CD4-positive, alpha-beta T cell treated with Interleukin-15 for 4 hours (primary cell): ENCODE measurements at places on chromosomes 3 and 15.

DNA sequence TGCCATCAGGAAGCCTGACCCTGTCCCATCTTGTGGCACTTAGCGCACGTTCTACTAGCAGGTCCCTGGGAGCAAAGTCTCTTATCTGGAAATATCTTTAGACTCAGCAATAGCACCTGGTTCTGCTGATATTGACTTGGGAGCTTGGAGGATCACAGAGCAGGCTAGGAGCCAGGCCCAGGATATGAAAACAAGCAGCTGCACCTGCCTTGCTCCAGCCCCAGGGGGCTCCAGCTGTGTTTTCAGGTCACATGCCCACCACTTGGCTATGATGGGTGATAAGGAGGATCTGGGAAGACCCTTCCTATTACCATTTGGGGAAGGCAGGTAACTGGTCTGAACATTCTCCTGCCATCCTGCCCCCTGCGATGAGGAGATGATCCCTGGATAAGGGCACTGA is 87.8 kb downstream of the C3orf70 start:
- no peak for DNase-seq

GRCh38 chr3:38644016-38644661 is 5.3 kb downstream of the SCN5A start:
- DNase-seq: no peak

GRCh38 chr15:99511866-99512661 is 53.7 kb upstream of the MEF2A start:
- no peak for DNase-seq

DNA sequence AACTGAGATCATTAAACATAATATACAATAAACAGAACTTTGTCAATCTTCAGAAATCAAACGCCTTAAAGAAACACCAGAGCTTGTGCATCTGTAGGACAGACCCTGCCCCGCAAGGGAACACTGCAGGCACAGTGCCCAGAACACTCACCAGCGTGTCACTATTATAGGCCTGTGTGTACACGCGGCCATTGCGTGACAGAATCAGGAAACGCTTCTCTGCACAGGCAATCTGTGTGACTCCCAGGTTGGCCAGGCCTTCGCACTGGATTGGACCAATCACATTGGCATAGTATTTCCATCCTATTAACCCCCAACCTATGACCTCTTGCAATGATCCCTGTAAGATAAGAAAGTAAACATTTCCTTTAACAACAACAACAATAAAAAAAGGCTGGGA is 52.9 kb downstream of the HERC2 start:
- DNase-seq: no peak

DNA sequence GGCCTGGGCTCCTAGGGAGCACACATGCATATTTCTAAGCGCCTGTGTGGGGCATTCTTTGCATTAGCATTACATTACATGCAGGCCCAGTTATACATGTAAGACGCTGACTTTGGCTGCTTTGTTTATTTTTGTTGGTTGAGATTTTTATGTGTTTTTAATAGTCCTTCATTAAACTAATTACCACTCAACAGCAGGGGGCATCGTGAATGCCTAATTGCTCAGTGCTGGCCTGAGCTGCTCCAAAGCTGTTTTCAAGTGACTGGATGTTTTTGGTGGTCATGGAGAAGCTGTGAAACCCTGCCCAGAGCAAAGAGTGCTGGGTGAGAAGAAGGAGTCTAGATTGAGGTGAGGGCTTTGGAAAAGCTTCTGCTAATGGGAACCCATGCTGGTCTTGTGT is 41.5 kb downstream of the GPD1L start:
- no peak for DNase-seq

- DNase-seq: no peak
Observed at GRCh38 chr3:16012086-16012485, 162.4 kb upstream of the GALNT15 start.

- no peak for DNase-seq
Observed at GRCh38 chr3:86984271-86984670, 6.7 kb downstream of the VGLL3 start.

GRCh38 chr3:194003114-194004057 is 132.6 kb upstream of the HES1 start:
- DNase-seq: no peak

- no peak for DNase-seq
Observed at GRCh38 chr15:50190166-50190570, 8.2 kb downstream of the SLC27A2 start.

GRCh38 chr3:126678693-126679317 is 23.9 kb upstream of the TXNRD3 start:
- DNase-seq: no peak

- no peak for DNase-seq
Observed at GRCh38 chr15:69253156-69253555, 45.6 kb upstream of the PAQR5 start.

GRCh38 chr15:52113708-52114107 is 1.1 kb upstream of the BCL2L10 start:
- no peak for DNase-seq

GRCh38 chr15:80288131-80288530 is 36.1 kb upstream of the CTXND1 start:
- DNase-seq: no peak

GRCh38 chr3:122794779-122795673 is at the start of gene SLC49A4:
Gene SLC49A4, plus strand, starts transcription at chr3:122795069. Its CDS starts 124 bp downstream, at chr3:122795193.
- DNase-seq: peak; percentile 60

DNA sequence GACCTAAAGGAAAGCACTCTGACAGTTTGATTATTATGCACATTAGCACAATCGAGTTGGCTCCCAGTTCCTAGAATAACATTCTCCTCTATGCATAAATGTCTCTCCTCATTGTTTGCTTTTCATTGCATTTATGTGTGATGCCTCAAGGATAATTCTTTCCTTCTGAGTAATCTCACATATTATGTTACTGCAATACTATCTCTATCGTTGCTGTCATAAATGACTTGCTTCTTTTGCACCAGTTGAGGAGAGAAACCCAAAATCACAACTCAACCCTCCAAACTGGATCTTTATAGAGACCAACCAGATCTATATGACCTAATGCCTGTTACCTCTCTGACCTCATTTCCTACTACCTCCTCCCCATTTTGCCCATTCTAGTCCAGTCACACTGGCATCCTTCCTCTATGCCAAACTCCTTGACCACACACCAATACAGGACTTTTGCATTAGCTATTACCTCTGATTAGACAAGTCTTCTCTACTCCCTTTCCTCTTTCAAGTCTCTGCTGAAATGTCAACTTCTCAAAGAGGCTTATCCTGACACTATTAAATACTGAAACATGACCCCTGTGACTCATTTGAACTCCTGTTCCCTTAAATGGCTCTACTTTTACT is 1026.0 kb downstream of the TUSC7 start:
- DNase-seq: no peak
